HCEC 1CT (cell line): ENCODE measurements at places on chromosomes 11 and 22.
A peak's percentile ranks its signal among the peaks of the same experiment; 100 is the strongest.

GRCh38 chr11:59611570-59612565, 3.7 kb downstream of the OSBP start:
- DNase-seq: peak; percentile 15

DNA sequence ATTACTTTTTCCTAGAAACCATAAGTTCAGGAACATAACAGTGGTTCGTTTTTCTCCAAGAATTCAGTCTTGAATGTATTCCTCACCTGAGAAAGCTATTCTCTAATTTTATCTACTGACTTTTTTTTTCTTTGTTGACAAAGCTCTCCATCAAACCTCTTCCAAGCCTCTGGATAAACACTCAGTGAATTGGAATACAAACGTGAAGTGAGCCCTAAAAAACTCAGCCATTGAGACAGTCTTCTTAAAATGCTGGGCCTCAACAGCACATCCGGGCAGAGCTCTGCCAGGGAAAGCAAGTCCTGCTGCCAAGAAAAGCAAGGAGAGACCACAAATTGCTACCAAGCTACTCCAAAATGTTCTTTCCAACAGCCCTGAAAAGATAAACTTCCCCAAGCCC, 7.7 kb upstream of the SLC1A2 start:
- no peak for DNase-seq

GRCh38 chr11:117799634-117800033, 2.6 kb upstream of the DSCAML1 start:
- DNase-seq: no peak

GRCh38 chr11:122754553-122755322, 83.6 kb upstream of the CRTAM start:
- no peak for DNase-seq

GRCh38 chr22:31749636-31750364, at the start of gene PRR14L:
Gene PRR14L (minus strand): TSS chr22:31750132. CDS start chr22:31738860, 11,272 bp downstream.
- DNase-seq: peak; percentile 92

DNA sequence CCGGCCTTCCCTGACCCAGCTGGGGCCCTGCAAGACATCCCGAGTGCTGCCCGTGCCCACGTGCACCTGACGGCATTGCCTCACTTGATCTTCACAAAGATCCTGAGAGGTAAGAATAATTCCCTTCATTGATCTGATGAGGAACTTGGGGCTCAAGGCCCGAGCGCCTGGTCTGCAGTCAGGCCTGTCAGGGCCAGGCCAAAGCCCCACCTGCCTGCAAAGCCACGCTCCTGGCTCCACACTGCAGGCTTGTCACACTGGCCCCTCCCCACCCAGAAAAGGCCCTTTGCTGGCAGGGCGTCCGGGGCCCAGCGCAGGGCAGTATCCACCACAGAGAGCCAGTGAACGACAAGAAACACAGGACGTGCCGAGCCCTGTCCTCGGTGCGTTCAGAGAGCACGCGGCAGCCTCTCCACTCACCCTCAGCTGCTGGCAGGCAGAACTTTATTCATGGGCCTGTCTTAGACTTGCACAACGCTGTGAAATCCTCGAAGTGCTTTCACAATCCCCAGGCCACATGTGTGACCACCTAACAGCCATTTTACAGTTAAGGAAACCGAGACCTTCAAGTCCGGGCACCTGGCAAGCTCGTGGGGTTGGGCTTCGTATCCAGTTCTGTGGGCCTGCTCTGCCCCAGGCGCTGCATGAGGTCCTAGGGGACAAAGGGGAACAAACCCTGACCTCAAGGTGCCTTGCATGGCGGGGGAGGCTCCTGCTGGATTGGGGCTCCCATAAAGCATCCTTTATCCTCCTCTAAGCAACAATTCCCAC, 14.8 kb downstream of the KIAA0930 start:
- no peak for DNase-seq

DNA sequence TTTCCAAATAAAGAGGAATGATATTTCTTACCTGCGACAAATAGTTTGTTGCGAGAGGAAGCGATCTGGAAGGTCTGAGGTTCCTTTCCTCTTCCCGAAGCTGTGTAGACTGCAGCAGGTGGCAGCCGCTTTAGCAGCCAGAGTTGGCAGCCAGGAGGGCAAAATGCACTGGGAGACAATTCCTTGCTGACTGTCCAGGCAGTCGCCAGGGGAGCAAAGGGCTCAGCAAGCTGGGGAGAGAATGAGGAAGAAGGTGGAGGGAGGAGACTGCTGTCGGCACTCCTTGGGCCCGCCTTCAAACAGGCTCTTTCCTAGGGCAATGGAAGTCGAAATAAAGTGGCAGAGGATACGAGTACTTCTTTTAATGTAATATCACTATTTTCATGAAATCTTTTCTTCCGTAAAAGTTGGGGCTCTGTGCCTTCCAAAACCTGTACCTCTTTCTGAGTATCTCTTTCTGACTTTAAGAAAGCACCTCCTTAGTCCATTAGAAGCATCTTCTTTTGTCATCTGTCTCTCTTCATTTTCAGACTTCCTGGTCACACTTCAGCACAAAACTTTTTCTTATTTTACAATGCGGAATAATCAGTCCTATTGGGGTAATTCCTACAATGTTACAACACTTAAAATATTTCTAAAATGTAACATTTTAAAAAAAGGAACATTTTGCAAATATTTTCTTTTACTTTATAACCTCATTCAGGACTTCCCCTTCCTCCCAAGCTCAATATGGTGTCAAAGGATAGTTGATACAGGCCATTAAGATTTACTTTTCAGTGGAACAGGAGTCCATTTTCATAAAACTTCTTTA, at the start of gene IL18:
Gene IL18 (minus strand): TSS at position 220 of the 811 bp plus-strand sequence. CDS start 9,041 bp downstream, outside the sequence.
- DNase-seq: no peak

- DNase-seq: no peak
These were observed 52.7 kb downstream of the USP47 start for GRCh38 chr11:11894486-11894885.

DNA sequence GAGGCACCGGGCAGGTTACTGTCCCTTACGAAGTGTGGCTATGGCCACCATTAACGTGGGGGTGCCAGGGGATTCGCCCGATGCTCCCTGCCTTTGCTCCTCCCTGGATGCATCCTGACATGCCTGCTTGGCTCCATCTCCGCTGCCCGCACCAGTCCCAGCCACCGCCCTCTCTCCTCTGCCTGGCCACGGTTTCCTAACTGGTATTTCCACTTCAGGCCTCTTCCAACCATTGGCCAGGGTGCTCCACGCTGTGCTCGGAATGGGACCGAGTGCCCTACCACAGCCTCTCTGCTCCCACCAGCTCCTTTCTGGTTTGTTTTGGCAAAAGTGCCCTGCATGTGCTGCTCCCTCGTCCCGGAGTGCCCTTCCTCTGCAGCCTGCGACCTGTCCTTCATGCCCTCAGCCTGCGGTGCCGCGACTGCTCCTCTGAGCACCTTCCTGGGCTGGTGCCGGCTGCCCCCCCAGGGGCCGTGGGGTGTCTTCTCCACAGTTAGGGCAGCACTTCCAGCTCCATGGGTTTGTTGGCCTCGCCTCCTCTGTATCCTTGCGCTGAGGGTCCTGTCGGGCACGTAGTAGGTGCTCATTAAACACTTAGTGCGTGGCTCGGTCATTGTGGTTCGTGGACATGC, 12.6 kb upstream of the GRAMD4 start:
- DNase-seq: no peak

GRCh38 chr22:42462016-42462415, 29.8 kb upstream of the NFAM1 start:
- DNase-seq: no peak

DNA sequence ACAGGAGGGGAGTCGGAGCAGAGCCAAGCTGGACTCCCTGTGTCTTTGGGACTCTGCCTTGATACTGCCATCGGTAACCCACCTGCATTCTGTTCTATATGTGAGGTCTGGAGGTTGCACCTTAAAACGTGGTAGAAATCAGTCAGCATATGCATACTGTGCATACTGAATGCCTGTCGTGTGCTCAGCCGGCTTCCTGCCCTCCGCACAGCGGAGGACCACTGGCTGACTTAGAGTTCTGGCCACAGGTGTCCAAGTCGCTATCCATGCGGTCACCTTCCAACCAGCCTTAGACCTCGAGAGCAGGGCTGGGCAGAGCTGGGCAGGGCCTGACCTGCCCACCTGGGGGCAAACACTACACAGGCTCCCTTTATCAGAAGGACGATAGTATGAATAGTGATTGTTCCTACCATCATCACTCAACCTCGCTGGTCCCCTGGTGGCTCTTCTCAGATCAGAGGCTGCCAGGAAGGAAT, 3.8 kb downstream of the TBC1D10C start:
- DNase-seq: no peak

- DNase-seq: no peak
These were observed 1.4 kb upstream of the PRDM11 start for GRCh38 chr11:45145083-45145378.

- DNase-seq: no peak
These were observed 98.6 kb downstream of the KIAA1671 start for GRCh38 chr22:25051073-25051472.

- DNase-seq: no peak
These were observed at the start of gene KRTAP5-6 for GRCh38 chr11:1696608-1697570. Gene KRTAP5-6 (plus strand): TSS chr11:1697195. CDS start chr11:1697246, 51 bp downstream.

DNA sequence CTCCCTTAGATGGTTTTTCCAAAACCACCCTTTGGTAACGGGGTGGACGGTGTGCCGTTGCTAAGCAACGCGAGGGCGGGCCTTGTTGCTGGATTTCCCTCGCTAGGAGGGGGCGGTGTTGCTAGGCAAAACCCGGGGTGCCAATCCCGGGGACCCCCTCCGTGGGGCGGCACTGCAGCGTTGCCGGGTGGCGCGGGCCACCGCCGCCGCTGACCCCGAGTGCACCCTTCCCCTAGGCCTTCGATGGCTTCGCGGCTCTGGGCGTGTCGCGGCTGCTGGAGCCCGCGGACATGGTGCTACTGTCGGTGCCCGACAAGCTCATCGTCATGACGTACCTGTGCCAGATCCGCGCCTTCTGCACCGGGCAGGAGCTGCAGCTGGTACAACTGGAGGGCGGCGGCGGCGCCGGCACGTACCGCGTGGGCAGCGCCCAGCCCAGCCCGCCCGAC, 8.9 kb downstream of the EHBP1L1 start:
- no peak for DNase-seq

GRCh38 chr11:10969387-10969786, 111.5 kb upstream of the ZBED5 start:
- DNase-seq: no peak

DNA sequence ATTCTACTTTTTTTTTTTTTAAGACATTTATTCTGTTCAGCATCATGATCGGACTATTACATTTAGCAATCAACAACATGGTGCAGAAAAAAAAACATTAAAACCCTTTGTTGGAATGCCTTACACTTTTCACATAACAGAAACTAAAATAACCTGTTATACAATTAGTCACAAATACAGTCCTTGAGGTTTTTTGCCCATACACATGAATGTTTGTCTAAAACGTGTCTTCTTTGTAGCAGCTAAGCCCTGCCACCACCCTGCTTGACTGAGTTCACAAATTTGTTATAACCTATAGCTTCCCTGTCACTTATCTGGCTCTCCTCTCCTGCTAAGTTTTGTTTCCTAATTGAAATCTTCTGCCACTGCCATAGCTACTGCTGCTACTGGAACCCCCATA, 75.4 kb upstream of the ARHGAP20 start:
- no peak for DNase-seq

GRCh38 chr11:46127150-46127638, 5.9 kb upstream of the PHF21A start:
- DNase-seq: peak; percentile 90

DNA sequence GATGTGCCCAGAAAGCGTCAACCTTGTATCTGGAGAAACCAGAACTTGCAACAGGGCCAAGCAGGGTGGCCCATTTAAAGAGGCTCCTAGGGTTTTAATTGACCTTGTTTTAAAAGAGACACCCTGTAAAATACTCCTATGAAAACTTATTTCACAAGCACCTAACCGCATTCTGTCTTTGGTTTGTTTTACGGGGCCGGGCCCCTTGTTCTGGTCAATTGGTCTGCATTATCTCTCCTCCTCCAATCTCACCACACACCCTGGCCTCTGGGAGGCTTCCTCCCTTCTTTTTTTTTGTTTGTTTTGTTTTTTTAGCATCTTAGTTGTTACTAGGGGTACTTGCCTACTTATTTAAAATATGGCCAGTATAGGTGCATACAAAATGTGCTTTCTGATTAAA, 4.7 kb downstream of the EHF start:
- no peak for DNase-seq

DNA sequence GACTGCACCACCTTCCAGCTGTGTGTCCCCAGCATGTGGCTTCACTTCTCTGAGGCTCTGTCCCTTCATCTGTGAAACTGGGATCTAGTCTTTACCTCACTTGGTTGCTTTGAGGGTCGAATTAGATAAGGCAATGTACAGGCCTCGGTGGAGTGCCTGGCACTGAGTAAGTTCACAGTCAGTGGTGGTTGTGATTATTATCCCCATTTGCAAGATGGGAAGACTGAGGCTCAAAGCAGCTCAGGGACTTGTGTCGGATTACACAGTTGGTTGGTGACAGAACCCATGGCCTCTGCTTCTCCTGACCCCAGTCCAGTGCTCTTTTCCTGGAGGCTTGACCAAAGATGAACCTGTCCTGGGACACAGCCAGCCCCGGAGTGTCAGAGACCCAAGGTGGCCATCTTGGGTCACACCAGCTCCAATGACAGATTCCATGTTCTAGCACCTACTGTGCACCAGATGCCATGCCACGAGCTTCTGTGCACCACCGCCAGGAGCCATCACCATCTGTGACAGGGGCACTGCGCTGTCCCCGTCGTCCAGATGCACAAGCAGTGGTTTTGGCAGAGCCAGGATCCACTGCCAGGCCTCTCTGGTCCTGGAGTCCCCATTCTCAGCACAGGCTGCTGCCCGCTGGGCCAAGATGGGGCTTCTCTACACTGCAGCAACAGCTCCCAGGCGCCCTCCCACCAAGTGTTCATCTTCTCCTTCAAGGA, 60.5 kb downstream of the IGLL1 start:
- DNase-seq: no peak

DNA sequence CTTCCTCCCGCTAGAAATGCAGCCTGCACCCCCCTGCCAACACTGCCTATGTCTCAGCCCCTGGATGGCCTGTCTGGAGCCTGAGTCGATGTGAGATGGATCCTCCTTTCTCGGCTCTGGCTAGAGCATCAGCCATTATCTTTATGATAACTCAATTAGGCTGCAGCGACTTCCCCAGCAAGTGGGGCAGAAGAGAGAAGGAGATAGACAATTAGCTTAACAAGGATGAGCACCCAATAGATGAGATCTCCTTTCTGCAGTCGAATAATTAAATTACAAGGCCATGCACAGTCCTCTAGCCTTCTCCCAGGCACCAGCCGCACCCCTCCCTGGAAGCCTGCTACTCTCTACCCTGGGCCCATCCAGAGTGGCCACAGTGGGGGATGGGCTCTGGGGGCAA, 179.3 kb downstream of the CEP164 start:
- DNase-seq: no peak

- DNase-seq: no peak
These were observed 269.0 kb downstream of the FAM76B start for GRCh38 chr11:95520369-95521132.

DNA sequence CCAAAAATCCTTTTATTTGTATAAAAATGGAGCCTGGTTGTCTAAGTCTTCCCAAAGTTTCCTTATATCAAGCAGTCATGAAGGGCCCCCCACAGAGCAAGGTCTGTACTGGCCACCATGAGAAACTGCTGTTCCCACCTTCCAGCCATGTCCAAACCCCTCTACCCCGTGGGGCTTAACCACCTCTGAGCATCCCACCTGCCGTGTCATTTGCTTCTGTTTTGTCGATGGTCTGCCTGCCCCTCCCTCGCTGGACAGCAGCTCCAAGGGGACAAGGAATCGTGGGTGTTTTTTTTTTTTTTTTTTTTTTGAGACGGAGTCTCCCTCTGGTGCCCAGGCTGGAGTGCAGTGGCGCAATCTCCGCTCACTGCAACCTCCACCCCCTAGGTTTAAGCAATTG, 11.1 kb upstream of the ANO1 start:
- no peak for DNase-seq

- DNase-seq: no peak
These were observed 34.7 kb upstream of the SEPTIN5 start for GRCh38 chr22:19679522-19680101.
